ENCODE measurements at places on chromosomes 1 and 21.

DNA sequence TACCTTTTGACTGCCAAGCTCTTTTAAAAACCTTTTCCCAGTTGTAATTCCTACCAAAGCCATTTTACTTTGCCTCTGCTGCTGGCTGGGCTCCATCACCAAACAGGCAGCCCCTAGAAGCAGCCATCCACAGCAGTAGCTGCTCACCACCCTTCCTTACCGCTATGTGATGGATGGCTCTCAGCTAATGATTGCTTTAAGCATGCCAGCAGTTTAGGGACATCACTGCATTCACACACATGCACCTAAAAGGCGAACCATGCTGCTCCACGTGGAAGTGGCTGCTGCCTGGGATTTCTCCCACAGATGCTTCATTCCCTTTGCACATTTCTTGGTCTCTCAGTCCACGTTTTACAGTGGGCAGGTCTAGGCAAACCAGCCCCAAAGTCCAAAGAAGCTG lies 46.3 kb upstream of the PDE9A start:
- DNase-seq, result no peak

GRCh38 chr1:239893127-239893731 lies 198.5 kb upstream of the FMN2 start:
- no peak for DNase-seq

DNA sequence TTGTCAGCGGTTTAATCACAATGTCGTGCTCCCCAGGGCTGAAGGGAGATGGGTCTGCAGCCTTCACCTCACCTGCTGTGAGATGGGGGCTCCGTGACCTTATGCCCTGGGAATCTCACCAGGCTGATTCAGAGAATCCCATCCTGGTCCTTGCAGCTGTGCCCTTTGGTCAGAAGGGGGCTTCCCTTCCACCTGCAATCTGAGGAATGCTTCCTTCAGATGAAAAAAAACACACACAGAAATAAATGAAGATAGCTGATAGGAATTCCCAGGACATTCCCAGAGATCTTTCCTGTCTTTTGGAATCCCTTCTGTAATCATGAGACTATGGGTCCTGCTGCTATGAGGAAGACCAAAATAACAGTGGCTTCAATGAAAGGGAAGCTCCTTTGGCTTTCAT lies 127.0 kb upstream of the VAMP3 start:
- no peak for DNase-seq

DNA sequence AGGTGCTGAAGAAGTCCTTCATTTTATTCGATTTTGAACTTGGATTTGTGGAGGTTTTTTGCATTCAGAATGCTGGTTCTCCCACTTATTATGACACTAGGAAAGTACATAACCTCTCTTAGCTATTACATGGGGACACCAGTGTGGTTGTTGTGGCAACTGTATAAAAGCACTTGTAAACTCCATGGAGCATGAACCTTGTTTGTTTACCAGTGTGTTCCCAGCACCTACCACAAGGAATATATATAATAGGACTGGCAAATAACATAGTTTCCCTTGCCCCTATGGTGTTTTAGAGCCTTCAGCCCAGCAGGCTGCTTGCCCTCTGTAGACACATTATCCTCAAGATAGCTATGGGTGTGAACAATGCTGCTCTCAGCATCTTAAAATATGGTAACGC lies 43.1 kb downstream of the RASSF5 start:
- no peak for DNase-seq

DNA sequence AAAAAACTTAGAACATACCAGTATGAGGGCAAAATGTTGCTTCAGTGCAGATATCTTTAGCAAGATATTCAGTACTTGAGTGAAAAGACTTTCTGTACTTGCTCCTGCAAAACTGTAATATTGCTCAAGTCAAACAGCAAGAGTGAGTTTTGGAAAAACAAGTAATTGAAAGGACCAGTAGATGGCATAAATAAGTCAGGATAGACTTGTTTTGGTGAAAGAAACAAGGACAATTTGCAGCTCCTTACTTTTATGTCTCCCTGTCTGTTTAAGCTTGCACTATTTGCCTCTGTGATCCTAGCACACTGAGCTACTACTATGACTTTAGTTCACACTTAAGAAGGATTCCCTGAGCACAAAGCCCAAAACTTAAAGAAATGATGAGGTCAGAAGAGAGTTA lies 39.1 kb downstream of the IFI44 start:
- no peak for DNase-seq

GRCh38 chr1:226870401-226871279 lies at the start of gene PSEN2:
TSS of gene PSEN2 (plus strand) at chr1:226870616. CDS start at chr1:226881908, 11,292 bp downstream.
- peak; percentile 19 for DNase-seq

DNA sequence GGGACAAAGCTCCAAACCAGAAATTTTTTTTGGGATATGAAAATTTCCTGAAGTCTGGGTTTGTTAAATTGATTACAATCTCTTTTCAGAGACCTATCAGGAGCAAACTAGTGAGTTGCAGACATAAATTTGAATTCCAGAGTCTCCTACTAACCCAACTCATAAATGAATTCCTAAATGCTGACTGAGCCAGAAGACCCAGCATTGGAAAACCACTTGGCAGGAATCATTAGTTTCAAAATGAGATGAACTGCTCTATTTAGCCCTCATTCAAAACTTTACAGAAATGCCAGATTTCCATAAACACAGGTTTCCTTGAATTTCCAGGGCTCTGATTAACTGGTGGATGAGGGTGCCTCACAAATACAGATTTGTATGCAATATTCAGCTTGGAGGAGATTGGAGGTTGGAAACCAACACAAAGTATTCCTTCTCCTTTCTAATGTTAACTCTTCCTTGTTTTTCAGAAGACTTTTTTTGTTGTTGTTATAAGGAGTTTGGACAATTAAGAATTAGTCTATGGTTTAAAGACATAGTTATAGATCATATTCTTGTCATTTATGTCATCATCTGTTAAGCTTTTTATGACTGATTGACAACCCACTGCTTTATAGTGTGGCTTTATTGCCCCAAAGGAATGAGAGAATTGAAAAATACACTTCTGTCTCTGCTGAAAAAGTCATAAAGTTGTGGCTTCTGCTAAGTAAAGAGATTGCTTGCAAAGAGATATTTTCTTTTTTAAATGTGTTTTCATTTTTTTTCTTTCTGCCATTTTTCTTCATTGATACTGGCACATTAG lies 222.8 kb downstream of the HLX start:
- no peak for DNase-seq

DNA sequence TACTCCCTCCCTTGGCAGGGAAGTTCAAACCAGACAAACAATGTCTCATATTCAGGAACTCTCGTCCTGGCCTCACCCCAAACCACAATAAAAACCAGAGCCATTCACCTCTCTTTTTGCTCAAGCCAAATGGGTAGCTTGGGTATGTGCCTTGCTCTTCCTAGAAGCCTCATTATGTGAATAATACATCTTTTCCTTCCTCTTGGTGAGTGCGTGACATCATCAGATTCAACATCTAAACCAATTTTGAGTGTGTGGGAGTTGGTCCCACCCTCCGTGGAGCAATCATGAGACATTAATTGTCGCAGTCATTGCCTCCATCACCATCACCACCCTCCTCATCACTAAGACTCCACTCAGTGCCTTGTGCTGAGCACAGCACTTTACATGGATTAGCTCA lies 482.9 kb downstream of the PTPRU start:
- DNase-seq, result no peak

- no peak for DNase-seq
Measured at GRCh38 chr21:23507501-23507900, 2099.8 kb downstream of the MRPL39 start.

DNA sequence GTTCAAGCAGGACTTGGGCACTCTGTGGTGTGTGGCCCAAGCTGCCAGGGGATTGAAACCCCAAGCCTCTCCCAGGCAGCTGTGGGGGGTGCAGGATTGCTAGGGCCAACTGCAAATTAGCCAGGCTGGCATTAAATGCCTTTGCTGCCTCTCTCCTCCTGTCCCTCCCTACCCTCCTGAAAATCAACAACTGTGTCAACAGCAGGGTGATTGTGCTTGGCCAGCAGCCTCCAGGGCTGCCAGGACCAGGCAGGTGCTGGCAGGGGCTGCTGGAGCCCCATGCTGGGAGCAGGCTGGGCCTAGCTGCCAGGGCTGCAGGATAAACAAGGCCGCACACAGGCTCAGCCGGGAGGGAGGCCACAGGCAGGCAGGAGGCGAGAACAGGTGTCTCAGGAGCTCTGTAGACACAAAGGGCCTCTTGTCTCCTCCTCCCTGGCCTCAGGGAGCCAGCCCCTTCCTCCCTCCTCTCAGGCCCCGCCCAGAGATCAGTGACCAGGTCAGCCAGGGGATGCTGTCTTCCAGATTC lies 11.4 kb downstream of the SOX13 start:
- no peak for DNase-seq

- no peak for DNase-seq
Measured at GRCh38 chr1:231575472-231575871, 47.0 kb downstream of the TSNAX start.

- no peak for DNase-seq
Measured at GRCh38 chr1:115211071-115211745, 121.9 kb upstream of the TSPAN2 start.

DNA sequence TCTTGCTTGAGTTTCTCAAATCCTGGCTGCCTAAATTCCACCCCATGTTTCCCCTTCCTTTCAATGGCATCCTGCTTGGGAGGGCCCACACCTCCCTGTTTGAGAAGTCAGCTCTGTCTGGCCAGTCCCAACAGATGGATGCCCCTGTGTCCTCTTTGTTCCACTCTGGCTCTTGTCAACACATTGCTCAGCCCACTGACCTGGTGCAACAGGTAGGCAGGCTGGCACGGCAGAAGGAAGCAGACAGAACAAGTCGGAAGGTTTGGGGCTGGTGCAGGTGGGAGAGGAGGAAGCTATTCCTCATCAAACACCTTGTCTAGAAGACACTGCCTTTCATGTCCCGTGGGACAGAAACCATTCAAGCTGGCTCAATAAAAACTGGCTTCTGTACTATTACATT lies 22.7 kb downstream of the KCNQ4 start:
- no peak for DNase-seq

- no peak for DNase-seq
Measured at GRCh38 chr1:48524892-48525467, 53.0 kb upstream of the SPATA6 start.

- DNase-seq, result no peak
Measured at GRCh38 chr1:178490967-178491366, 5.8 kb downstream of the CLEC20A start.

DNA sequence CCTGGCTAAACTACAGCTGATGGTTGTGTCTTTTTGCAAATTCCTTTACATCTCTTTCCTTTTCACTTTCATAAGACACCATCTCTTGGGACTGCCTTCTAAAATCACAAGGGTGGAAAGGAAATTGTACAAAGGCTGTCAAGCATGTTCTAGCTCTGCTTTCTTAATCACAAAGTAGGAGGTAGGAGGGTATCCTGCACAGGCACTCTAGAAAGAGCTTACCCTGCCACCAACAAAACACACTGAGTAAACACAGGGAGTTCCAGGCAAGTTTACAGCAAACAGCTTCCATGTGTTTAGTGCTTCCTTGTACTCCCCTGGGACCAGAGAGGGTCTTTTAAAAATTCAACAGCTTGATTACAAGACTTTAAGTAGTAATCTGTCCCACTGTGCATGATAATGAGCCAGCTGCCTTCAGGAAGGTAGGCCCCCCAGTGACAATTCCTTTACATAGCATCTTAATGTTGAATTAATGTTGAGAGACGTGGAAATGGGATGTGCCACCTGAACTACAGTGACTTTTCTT lies 2.4 kb downstream of the PLPP3 start:
- no peak for DNase-seq

DNA sequence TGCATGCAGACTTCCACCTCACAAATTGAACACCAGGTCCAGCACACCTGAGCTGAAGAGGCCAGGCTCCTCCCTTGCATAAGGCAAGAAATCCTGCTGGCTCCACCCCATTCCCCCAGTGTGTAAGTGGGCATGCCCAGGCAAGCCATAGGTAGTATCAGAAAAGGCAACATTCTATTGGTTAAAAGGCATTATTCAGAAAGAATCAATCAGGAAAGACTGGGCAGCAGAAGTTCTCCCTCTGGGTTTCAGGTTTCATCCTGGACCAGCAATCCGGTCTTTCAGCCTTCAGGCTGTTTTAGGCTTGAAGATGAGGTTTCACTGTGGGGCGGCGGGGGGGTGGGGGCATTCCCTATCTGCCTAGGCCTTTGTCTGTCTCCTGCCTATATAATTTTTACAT lies 42.0 kb upstream of the LHX8 start:
- no peak for DNase-seq

GRCh38 chr1:15705184-15705566 lies 21.1 kb downstream of the PLEKHM2 start:
- DNase-seq, result no peak

GRCh38 chr1:58924016-58924565 lies 140.2 kb upstream of the JUN start:
- no peak for DNase-seq

DNA sequence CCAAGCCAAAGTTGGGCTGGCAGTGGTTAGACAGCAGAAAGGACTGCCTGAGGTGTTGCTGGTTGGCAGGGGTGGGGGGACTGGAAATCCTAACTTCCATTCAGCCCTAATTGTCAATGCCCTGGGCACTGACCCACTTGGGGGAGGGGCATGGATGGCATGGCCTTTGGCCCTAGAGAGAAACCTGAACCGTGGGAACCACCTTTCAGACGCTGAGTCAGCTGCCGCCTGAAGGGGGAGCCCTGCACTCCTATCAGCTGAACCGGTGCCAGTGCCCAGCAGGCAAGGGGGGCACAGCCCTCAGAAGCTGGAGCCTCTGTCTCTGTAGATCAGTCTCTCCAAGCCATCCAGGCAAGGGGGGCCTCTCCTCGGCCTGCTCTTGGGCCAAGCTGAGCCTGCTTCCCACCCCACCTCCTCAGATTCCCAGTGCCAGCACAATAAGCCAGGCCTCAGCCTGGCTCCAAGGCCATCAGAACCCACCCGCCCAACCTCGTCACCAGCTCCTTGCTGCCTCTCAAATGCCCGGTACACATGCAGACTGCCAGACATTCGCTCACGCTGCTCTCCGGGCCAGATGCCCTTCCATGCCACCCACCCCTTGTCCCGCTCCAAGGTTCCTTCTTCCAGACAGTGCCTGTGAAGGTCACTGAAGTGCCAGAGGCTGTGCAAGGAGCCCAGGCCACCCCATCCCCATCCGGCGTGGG lies 11.6 kb downstream of the TINAGL1 start:
- no peak for DNase-seq

GRCh38 chr21:39638281-39638680 lies 25.5 kb downstream of the B3GALT5 start:
- no peak for DNase-seq

- no peak for DNase-seq
Measured at GRCh38 chr21:38837806-38838461, 32.2 kb downstream of the ETS2 start.

DNA sequence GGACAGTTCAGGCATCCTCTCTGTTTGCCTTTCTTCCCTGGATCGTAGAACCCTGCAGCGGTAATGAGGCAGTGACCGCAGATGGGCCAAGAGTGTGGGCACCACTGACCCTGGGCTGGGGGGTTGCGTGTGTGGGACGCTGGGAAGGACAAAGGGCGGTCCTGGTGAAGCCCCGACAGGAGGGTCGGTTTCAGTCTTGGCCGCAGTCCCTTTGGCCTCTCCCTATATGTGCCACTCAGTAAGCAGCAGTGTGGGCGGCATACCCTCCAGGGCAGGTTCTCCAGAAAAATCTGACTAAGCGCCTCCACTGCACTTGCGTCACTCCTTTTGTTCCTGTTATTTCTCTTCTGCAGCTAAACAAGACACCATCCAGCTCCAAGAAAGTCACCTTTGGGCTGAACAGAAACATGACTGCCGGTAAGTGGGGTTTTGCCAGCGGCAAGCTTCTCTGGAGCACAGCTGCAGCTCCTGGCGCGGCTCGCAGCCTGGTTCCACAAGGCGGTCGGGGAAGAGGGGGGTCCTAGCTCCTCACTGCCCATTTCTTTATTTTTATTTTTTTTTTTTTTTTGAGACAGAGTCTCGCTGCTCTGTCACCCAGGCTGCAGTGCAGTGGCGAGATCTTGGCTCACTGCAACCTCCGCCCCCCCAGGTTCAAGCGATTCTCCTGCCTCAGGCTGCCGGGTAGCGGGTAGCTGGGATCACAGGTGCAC lies 27.7 kb upstream of the PDXK start:
- no peak for DNase-seq

Measured in stimulated activated naive CD4-positive, alpha-beta T cell (primary cell).